ENCODE measurements at places on chromosomes 7 and 10.
A peak's percentile ranks its signal among the peaks of the same experiment; 100 is the strongest.

GRCh38 chr10:51972733-51973346 lies 273.4 kb upstream of the CSTF2T start:
- no peak for DNase-seq

DNA sequence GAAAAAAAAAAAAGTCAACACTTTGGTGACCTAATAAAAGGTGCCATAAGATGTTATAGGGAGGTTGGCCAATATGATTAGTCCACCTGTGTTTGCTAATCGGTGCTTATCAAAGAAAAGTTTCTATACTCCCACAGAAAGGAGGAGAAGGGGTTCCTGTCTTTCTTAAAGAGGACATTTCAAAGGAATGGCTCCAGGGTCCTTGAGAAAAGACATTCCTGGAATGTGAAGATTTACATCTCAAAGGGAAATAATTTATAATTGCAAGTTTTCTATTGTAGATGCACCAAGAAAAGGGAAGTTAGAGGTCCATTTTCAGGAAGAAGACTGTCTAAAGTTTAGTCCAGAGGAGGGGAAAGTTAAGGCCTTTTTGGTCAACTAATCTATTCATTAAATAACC lies 715.3 kb downstream of the NXPH1 start:
- no peak for DNase-seq

DNA sequence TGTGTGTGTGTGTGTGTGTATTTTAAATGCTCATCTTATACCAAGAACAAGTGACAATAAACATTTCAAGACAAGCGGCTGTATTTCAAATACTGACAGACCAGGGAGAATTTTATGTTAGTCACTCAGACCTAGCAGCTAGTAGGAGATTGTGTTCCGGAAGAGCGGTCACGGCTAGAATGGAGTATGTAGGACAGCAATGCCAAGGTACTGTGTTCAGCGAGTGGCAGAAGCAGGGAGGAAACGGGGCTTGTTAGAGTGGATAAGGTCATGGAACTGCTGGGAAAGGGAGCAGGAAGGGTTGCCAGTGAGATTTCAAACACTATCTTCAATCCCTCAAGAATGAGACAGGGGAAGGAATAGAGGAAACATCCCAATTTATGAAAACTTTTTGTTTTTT lies 260.5 kb upstream of the PITRM1 start:
- no peak for DNase-seq

DNA sequence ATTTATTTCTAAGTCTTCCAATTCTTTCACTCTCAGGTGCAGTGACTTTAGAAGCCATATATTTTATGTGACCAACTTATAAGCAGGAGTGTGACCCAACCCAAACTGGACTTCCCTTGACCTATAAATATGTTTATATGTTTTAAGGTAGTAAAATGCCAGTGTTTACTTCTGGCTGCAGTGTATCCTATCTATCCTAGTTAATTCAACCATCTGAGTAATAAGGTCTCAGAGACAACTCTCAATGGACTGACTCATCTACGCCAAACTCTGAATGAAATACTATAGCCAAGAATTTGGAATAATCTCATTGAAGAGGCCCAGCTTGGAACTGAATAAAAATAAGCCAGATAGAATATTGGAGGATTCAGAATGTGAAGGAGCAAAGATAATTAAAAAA lies 544.5 kb upstream of the SORCS1 start:
- DNase-seq: no peak

DNA sequence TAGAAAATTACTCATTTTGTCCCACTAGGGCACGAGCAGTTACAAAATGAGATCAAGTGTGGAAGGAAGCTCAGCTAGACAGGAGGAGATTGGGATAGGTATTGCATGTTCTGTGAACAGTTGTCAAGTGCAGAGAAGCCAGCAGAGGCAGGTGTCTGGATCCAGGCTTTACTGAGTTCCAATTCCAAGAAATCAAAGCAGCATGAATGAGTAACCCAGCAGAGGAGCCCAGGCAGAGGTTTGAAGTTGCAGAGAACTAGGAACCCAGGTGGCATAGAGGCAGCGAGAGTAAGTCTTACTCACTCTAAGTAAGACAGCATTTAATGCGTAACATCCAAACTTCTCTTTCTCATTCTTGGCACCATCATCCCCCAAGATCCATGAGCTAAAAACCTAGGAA lies 11.8 kb downstream of the MRC1 start:
- no peak for DNase-seq

GRCh38 chr7:1948301-1948796 lies 278.3 kb downstream of the ELFN1 start:
- DNase-seq: no peak

GRCh38 chr10:70354556-70354955 lies 27.9 kb downstream of the LRRC20 start:
- DNase-seq: no peak

DNA sequence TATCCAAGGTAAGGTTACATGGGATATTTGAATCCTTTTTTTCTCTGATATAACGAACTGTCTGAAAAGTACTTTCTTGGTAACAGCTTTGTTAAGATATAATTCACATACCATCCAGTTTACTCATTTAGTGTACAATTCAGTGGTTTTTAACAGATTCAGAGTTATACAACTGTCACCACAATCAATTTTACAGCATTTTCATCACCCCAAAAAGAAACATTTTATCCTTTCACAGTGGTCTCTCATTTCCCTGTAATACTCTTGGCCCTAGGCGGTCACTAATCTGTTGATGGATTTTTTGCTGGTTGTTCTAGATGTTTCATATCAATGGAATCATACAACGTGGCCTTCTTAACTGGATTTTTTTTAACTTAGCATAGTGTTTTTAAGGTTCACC lies 91.6 kb downstream of the GLCCI1 start:
- DNase-seq: no peak

GRCh38 chr10:34687434-34688210 lies 127.5 kb downstream of the PARD3 start:
- DNase-seq: peak; percentile 45

- DNase-seq: no peak
Observed at GRCh38 chr10:672992-673391, 16.5 kb downstream of the DIP2C start.

- DNase-seq: peak; percentile 92
Observed at GRCh38 chr10:17200912-17201793, at the start of gene TRDMT1. Gene TRDMT1 (minus strand): TSS chr10:17201672. CDS start chr10:17201634, 38 bp downstream.

DNA sequence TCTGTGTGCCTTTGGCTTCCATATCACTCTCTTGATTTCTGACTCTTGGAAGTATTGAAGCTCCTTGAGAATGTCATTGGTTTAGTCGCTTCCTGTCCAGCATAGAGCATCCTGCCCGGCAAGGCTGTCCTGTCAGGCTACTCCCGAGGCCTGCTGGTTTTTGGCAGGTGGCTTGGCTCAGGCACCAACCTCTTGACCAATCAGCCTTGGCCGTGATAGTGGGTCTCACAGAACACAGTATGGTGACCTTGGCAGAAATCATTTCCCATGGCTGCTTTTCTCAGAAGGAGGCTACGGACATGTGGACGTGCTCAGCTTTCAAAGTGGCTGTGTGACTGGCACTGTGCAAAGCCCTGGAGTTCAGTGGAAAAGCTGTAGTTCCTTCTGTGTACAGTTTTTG lies 516.9 kb downstream of the REEP3 start:
- DNase-seq: no peak
